ENCODE measurements at places on chromosomes 11 and 22. TPM values are rescaled to one million over a fixed set of nuclear protein-coding genes. Genes with fewer than 3 reads are reported as not detected.

- no peak for DNase-seq
- H3K27me3 ChIP-seq = no peaks in the 10 kb centered on the region
- H3K4me3 ChIP-seq = no peak overlapping the region
- H3K4me1 ChIP-seq = no peaks in the 10 kb centered on the region
Observed at GRCh38 chr11:131038597-131038996, 122.3 kb upstream of the SNX19 start.

- no peak overlapping the region for H3K27ac ChIP-seq
- H3K4me3 ChIP-seq = no peak overlapping the region
- H3K36me3 ChIP-seq = no peaks in the 10 kb centered on the region
- no peaks in the 10 kb centered on the region for H3K4me1 ChIP-seq
- DNase-seq = no peak
Observed at GRCh38 chr11:1047595-1048156, 11.2 kb upstream of the MUC6 start.

DNA sequence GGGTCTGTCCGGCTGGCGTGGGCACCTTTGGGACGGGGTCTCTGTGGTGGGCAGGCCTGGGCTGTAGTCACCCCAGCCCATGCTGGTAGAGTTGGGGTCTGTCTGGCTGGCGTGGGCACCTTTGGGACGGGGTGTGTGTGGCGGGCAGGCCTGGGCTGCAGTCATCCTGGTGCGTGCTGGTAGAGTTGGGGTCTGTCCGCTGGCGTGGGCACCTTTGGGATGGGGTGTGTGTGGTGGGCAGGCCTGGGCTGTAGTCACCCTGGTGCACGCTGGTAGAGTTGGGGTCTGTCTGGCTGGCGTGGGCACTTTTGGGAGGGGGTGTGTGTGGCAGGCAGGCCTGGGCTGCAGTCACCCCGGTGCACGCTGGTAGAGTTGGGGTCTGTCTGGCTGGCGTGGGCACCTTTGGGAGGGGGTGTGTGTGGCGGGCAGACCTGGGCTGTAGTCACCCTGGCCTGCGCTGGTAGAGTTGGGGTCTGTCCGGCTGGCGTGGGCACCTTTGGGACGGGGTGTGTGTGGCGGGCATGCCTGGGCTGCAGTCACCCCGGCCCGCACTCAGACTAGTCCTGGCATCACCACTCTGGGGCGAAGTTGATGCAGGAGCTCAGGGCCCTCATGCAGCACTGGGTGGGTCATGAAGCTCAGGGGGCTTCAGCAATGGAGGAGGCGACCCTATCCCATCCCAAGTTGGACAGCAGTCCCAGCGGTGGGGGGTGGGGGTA is 19.3 kb downstream of the PRR33 start:
- DNase-seq = no peak
- H3K27ac ChIP-seq = no peak overlapping the region
- H3K27me3 ChIP-seq = no peaks in the 10 kb centered on the region

DNA sequence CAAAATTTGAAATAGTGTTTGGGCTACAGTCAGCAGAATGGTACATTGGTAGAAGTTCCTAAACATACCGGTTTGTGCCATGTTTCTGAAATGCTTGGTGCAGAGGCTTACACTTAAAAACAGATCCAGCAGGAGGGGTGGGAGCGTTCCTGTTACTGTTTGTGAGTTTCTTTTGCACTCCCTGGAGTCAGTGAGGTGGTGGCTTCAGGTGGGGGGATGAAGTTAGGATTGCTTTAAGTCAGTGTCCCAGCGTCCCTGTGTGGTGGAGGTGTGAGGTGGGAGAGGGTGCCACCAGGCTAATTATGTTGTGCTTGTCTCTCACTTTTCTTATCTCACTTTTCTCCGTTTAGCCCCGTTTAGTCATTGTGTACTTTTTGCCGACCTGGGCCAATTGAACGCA is 9.7 kb downstream of the TNRC6B start:
- no peaks in the 10 kb centered on the region for H3K36me3 ChIP-seq
- no peak overlapping the region for H3K4me3 ChIP-seq

DNA sequence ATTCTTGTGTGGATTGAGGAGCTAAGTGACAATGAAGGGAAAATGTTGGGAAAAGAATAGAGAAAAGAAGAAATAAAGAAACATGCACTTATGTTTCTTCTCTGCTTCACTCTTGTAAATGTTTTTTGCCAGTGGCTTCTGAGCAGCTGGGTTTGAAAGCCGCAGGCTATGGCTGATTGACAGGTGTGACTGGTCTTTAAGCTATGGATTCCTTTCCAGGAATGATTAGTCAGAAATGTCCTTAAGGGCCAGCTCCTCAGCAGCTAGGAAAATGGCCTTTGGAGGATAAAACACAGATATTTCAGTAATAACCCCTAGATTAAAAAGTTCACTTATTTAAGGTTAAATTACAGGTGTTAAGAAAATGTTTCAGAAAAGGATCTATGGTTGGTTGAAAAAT is 6.5 kb upstream of the USP28 start:
- DNase-seq = no peak
- no peak overlapping the region for H3K27ac ChIP-seq
- no peaks in the 10 kb centered on the region for H3K36me3 ChIP-seq

- H3K27me3 ChIP-seq = no peaks in the 10 kb centered on the region
- H3K4me1 ChIP-seq = no peaks in the 10 kb centered on the region
- H3K36me3 ChIP-seq = no peaks in the 10 kb centered on the region
- DNase-seq = no peak
- H3K4me3 ChIP-seq = no peak overlapping the region
- H3K27ac ChIP-seq = no peak overlapping the region
Observed at GRCh38 chr11:91446267-91446666, 778.4 kb upstream of the FAT3 start.

Gene GRIK4
- 5.4 TPM for total RNA-seq

Gene OR4D10
- total RNA-seq = not detected

Gene FADS2
- 298 TPM for total RNA-seq

Measured in ovary (tissue), 10 donors.